Sciatic nerve (tissue), 2 donors: ENCODE measurements at places on chromosomes 7 and 10. TPM values are rescaled to one million over a fixed set of nuclear protein-coding genes. Genes with fewer than 3 reads are reported as not detected.

Gene OR2A12
- not detected for total RNA-seq

Gene REPIN1
- total RNA-seq = 54.0 TPM

Gene CREB5
- 20.1 TPM for total RNA-seq

Gene CBLL1
- 24.0 TPM for total RNA-seq

Gene EGR2
- total RNA-seq = 53.1 TPM

Gene GIMAP7
- total RNA-seq = 31.6 TPM

Gene TMEM225B
- 3.5 TPM for total RNA-seq

Gene TMEM229A
- 0.27 TPM for total RNA-seq

Gene UTF1
- not detected for total RNA-seq

Gene ADAM12
- 5.8 TPM for total RNA-seq

Gene AGFG2
- total RNA-seq = 30.6 TPM

Gene ST8SIA6
- total RNA-seq = 2.5 TPM

Gene CPA4
- 2.3 TPM for total RNA-seq

Gene ZNF92
- total RNA-seq = 6.4 TPM

Gene CFAP46
- 1.1 TPM for total RNA-seq

Gene ELOVL3
- not detected for total RNA-seq

Gene CXCL12
- total RNA-seq = 394 TPM

Gene CNPY1
- not detected for total RNA-seq

Gene UNC5B
- 4.1 TPM for total RNA-seq

Gene AOC1
- not detected for total RNA-seq

Gene CLDN3
- not detected for total RNA-seq

Gene BAMBI
- 15.6 TPM for total RNA-seq

Gene C10orf53
- not detected for total RNA-seq

Gene MUC12
- total RNA-seq = not detected

Gene SUPV3L1
- total RNA-seq = 22.7 TPM

Gene ACSM6
- 0.49 TPM for total RNA-seq

Gene KLLN
- total RNA-seq = 0.98 TPM

Gene EFCAB10
- not detected for total RNA-seq

Gene FAM13C
- 25.0 TPM for total RNA-seq

Gene HOXA9
- total RNA-seq = 7.1 TPM

Gene FOXP2
- total RNA-seq = 24.7 TPM

Gene PIP
- not detected for total RNA-seq

Gene CRYGN
- 3.9 TPM for total RNA-seq

Gene NOS3
- total RNA-seq = 26.6 TPM

Gene ARMC3
- total RNA-seq = 0.18 TPM

Gene CCDC7
- total RNA-seq = 75.8 TPM

Gene GOLGA7B
- total RNA-seq = 4.6 TPM

Gene MYOZ1
- 1.1 TPM for total RNA-seq

Gene CHAT
- not detected for total RNA-seq

Gene GIMAP2
- total RNA-seq = 11.7 TPM

Gene FKBP14
- total RNA-seq = 15.2 TPM

Gene CFAP69
- 36.1 TPM for total RNA-seq

Gene COL13A1
- 1.0 TPM for total RNA-seq

Gene ZNF467
- total RNA-seq = 10.1 TPM

Gene CPA2
- total RNA-seq = 1.2 TPM

Gene HTR5A
- total RNA-seq = not detected

Gene FKBP6
- total RNA-seq = not detected

Gene SHTN1
- 23.2 TPM for total RNA-seq

Gene FBXL13
- 2.5 TPM for total RNA-seq

Gene GJD4
- total RNA-seq = not detected

Gene GFRA1
- total RNA-seq = 65.8 TPM

Gene TWIST1
- 14.7 TPM for total RNA-seq

Gene STRIP2
- 0.62 TPM for total RNA-seq

Gene ZNF487
- total RNA-seq = 14.3 TPM

Gene BHLHA15
- not detected for total RNA-seq

Gene SPDYE5
- total RNA-seq = not detected

Gene ADCY1
- 5.5 TPM for total RNA-seq

Gene AKR1D1
- not detected for total RNA-seq

Gene CLRN3
- total RNA-seq = not detected
